Activated T-cell treated with anti-CD3 and anti-CD28 coated beads, Interleukin-2, amount 50 U/mL, for 72 hours (primary cell): ENCODE measurements at places on chromosomes 7 and 10. TPM values are rescaled to one million over a fixed set of nuclear protein-coding genes. Genes with fewer than 3 reads are reported as not detected.
A peak's percentile ranks its signal among the peaks of the same experiment; 100 is the strongest.

The MKX gene
- total RNA-seq, result 2.2 TPM

- H3K4me1 ChIP-seq, result no peaks in the 10 kb centered on the region
- H3K27me3 ChIP-seq, result peaks cover 14% of the 10 kb centered on the region
- DNase-seq, result no peak
- H3K4me3 ChIP-seq, result no peak overlapping the region
- no peak overlapping the region for H3K27ac ChIP-seq
- peaks cover 8% of the 10 kb centered on the region for H3K36me3 ChIP-seq
Observed at GRCh38 chr10:8639486-8640185, 585.1 kb downstream of the GATA3 start.

DNA sequence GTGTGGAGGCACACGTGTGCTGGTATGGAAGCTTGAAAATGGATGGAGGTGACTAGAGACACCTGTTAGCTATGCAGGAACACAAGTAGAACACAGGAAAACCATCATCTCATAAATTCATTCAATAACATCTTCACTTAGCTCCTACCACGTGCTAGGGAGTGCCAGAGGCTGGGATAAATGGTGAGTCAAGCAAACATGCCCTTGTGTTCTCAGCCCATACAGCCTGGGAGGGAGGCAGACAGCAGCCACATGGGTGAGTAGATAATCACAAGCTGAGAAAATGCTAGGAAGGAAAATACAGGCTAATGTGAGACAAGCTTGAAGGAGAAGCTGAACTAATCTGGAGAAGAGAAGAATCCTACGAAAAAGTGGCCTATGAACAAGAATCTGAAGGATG, 468.0 kb upstream of the ZMIZ1 start:
- no peaks in the 10 kb centered on the region for H3K36me3 ChIP-seq
- no peak overlapping the region for H3K27ac ChIP-seq
- H3K27me3 ChIP-seq, result no peaks in the 10 kb centered on the region
- peaks cover 6% of the 10 kb centered on the region for H3K4me1 ChIP-seq
- no peak for DNase-seq
- no peak overlapping the region for H3K4me3 ChIP-seq

- no peaks in the 10 kb centered on the region for H3K27me3 ChIP-seq
- H3K4me1 ChIP-seq, result peaks cover 52% of the 10 kb centered on the region
- DNase-seq, result no peak
- H3K27ac ChIP-seq, result no peak overlapping the region
- peak overlapping the region; percentile 98 for H3K4me3 ChIP-seq
Observed at GRCh38 chr10:100986623-100986951, 710 bp downstream of the MRPL43 start.

The CYP3A4 gene
- not detected for total RNA-seq

The WEE2 gene
- not detected for total RNA-seq

DNA sequence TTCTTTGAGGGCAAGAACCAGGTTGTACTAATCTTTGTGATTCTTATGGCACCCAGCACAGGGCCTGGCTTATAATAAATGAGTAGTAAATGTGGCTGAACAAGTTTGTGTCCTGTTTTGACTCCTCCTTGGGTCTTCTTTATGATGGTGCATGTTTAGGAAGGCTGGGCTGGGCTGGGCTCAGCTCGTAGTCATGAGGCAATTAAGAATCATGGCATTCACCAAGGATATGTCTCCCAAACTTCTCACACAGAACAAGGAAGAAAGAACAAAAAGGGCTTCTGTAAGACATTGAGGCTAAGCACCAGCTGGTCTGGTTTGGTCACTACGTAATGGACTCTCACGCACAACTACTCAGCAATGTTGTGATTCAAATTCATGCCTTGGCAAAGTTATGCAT, 30.5 kb upstream of the YAE1 start:
- no peak overlapping the region for H3K4me3 ChIP-seq
- H3K27me3 ChIP-seq, result peaks cover 6% of the 10 kb centered on the region
- no peak for DNase-seq
- H3K4me1 ChIP-seq, result no peaks in the 10 kb centered on the region
- no peak overlapping the region for H3K27ac ChIP-seq
- H3K36me3 ChIP-seq, result no peaks in the 10 kb centered on the region

The LLCFC1 gene
- not detected for total RNA-seq

DNA sequence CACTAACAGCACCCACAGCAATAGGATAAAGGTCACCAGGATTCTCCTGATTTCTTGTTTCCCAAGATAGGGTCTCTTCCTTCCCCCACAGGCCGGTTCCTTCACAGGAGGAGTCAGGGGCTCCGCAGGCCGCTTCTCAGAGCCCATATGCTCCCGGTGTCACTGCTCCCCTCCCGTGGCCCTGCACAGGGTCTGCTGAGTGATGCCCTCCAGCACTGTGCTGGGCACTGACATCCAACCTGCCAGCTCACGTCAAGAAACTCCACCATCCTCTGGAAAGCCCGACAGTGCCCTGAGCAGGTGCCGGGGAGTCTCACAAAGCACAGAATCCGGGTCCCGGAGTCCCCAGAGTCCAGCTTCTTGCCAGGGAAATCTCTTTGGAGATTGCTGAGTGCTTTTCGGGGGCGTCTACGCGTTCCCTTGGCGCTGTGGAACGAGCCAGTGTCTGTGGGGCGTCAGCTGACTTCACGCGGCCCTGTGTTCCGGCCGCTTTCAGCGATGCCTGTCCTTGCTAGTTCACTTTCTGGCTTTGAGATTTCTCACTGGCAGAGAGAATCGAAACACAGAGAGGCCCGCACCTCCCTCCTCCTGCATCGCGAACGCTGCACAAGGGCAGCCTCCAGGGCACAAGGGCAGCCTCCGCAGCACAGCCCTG, 567.5 kb downstream of the DNAJB6 start:
- H3K27ac ChIP-seq, result no peak overlapping the region
- H3K4me3 ChIP-seq, result no peak overlapping the region
- no peaks in the 10 kb centered on the region for H3K36me3 ChIP-seq
- no peak for DNase-seq

DNA sequence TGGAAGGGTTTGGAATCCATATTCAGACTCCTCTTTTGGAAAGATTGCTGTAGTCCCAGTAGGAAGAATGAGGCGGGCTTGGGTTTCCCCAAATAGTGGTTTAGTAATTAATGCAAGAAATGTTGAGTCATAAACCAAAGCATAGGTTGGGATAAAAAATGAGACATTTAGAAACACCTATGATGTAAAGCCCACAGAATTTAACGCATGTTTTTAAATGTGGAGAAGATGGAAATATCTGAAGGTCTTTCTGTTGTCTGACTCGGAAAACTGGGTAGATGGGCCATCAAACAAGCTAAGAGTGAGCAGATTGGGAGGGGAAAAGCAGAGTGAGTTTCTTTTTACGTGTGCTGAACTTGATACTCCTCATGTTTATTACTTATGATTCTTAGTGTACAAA, 62.2 kb downstream of the LANCL2 start:
- H3K4me1 ChIP-seq, result peaks cover 21% of the 10 kb centered on the region
- H3K27me3 ChIP-seq, result no peaks in the 10 kb centered on the region
- peak overlapping the region; percentile 16 for H3K27ac ChIP-seq
- DNase-seq, result no peak
- peaks cover 1% of the 10 kb centered on the region for H3K36me3 ChIP-seq

- H3K27me3 ChIP-seq, result no peaks in the 10 kb centered on the region
- H3K4me1 ChIP-seq, result no peaks in the 10 kb centered on the region
- no peaks in the 10 kb centered on the region for H3K36me3 ChIP-seq
Observed at GRCh38 chr7:67423065-67423464, 426.4 kb downstream of the TYW1 start.

The IMPDH1 gene
- total RNA-seq, result 39.5 TPM

DNA sequence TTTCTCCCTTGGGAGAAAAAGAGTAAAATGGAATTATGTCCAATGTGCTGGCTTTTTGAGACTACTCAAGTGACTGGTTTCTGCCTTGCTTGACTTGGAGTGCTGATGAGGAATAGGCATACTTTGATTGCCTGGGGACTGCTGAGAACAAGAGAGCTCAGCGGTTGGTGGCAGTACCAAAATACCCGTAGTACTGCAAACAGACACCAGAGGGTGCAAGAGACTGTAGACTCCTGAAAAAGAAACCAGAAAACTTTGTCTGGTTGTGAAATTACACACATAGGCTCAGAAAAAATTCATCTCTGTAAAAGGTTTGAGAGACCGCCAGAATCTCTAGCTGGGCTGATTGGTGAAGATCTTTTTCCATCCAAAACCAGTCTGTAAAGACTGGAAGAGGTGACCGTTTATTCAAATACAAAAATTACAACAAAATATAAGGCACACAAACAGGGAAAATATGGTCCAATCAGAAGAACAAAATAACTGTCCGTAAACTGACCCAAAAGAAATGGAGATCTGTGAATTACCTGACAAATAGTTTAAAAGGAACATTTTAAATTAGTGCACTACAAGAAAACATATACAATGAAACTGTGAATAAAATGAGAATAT, 18.5 kb downstream of the BICC1 start:
- no peaks in the 10 kb centered on the region for H3K4me1 ChIP-seq
- DNase-seq, result peak; percentile 57
- peaks cover 7% of the 10 kb centered on the region for H3K27me3 ChIP-seq

- peak overlapping the region; percentile 74 for H3K4me3 ChIP-seq
- no peaks in the 10 kb centered on the region for H3K36me3 ChIP-seq
- peak; percentile 58 for DNase-seq
- H3K27ac ChIP-seq, result no peak overlapping the region
- H3K4me1 ChIP-seq, result peaks cover 29% of the 10 kb centered on the region
Observed at GRCh38 chr7:27210441-27211083, 10.7 kb upstream of the HOXA13 start.

The CAV2 gene
- not detected for total RNA-seq

DNA sequence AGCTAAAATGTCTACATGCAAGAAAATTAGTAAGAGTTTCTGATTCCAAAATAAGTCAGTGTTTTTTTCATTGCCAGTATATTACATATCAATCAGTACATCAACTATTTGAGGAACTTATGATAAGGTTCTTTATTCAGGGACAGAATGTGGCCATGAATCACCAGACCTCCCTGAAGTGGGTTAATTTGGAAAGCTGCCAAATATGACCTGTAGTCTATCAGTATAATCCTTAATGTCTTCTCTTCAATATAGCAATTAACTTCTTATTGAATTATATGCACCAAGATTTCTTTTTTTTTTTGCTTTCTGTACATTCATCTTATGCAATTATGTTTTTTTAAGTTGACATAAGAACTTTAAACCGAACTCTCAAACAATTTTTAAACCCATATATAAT, 714.5 kb upstream of the POT1 start:
- no peak overlapping the region for H3K27ac ChIP-seq
- no peak overlapping the region for H3K4me3 ChIP-seq
- H3K36me3 ChIP-seq, result no peaks in the 10 kb centered on the region
- no peaks in the 10 kb centered on the region for H3K27me3 ChIP-seq

GRCh38 chr7:158318511-158318913, 269.1 kb downstream of the PTPRN2 start:
- H3K4me1 ChIP-seq, result no peaks in the 10 kb centered on the region
- H3K27me3 ChIP-seq, result no peaks in the 10 kb centered on the region
- no peak overlapping the region for H3K4me3 ChIP-seq
- no peaks in the 10 kb centered on the region for H3K36me3 ChIP-seq
